Progenitor cell of endocrine pancreas (in vitro differentiated cells): ENCODE measurements at places on chromosomes 6 and 20. TPM values are rescaled to one million over a fixed set of nuclear protein-coding genes. Genes with fewer than 3 reads are reported as not detected.

Gene ZNF311
- 0.91 and 1.4 TPM in 2 replicates for total RNA-seq

Gene ABHD12
- total RNA-seq = 51.3 and 54.9 TPM in 2 replicates

Gene VSX1
- not detected in 2 replicates for total RNA-seq

Gene PEDS1
- 26.0 and 31.0 TPM in 2 replicates for total RNA-seq

Gene PRL
- not detected in 2 replicates for total RNA-seq

Gene ZFP57
- total RNA-seq = 0.14 TPM in 1 of 2 replicates, not detected in the other

- no peaks in the 10 kb centered on the region for H3K27me3 ChIP-seq
- no peak overlapping the region for H3K4me3 ChIP-seq
- no peak for DNase-seq
- H3K36me3 ChIP-seq = no peaks in the 10 kb centered on the region
- H3K4me1 ChIP-seq = peaks cover 7% of the 10 kb centered on the region
Measured at GRCh38 chr6:17125407-17125806, 23.6 kb downstream of the STMND1 start.

- H3K36me3 ChIP-seq = no peaks in the 10 kb centered on the region
- DNase-seq = no peak
- no peak overlapping the region for H3K4me3 ChIP-seq
- H3K27me3 ChIP-seq = no peaks in the 10 kb centered on the region
Measured at GRCh38 chr6:139779988-139780774, 405.7 kb upstream of the CITED2 start.

- H3K27ac ChIP-seq = no peak overlapping the region
- peaks cover 12% of the 10 kb centered on the region for H3K4me1 ChIP-seq
- peaks cover 9% of the 10 kb centered on the region for H3K27me3 ChIP-seq
Measured at GRCh38 chr6:154606457-154606856, 96.0 kb upstream of the CNKSR3 start.

DNA sequence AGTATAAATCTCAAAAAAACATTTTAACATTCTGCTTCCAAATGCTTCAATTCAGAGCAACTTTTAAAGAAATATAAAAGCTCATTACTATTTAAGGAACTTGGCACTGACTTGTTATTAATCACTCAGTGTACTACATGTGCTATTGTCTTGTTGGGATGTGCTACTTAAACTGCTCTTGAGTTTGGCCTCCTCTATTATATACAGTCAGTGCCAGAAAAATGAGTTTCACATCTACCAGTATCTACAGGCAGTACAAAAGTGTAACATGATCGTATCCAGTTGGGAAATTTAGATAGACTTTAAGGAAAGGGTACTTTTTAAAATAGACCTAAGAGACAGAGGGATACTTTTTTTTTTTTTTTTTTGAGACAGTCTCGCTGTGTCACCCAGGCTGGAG is 627.3 kb upstream of the SLC35B3 start:
- H3K27me3 ChIP-seq = no peaks in the 10 kb centered on the region

DNA sequence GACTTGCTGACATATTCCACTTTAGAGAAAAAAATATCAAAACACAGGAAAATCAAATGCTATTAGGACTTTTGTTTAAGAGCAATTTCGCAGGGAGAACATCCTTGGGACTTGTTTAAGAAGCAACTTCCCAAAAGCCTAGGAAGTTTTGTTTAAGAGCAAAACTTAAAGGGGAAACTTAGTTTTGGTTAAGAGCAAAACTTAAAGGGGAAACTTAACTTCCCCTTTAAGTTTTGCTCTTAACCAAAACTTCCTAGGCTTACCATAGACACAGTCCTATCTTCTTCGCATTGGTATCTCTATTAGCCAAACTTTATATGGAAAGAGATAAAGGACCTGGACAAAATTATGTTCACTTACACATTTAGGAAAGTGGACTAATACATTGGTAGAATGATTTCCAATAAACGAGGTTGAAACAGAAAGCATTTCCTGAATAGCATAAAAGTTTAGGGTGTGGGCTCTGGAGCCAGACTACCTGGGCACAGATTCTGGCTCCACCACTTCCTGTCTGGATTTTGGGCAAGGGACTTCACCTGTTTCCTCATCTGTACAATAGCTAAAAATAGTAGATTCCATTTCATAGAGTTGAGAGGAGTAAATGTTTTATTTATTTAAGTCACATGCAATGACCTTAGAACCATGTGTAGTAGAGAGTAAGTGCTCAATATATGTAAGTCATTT is 15.7 kb downstream of the PAQR8 start:
- DNase-seq = no peak
- no peak overlapping the region for H3K4me3 ChIP-seq
- H3K4me1 ChIP-seq = peaks cover 7% of the 10 kb centered on the region
- no peaks in the 10 kb centered on the region for H3K27me3 ChIP-seq

GRCh38 chr6:106005013-106005412 is 81.1 kb upstream of the PRDM1 start:
- no peak overlapping the region for H3K4me3 ChIP-seq
- peaks cover 2% of the 10 kb centered on the region for H3K36me3 ChIP-seq
- DNase-seq = no peak
- peaks cover 11% of the 10 kb centered on the region for H3K27me3 ChIP-seq

DNA sequence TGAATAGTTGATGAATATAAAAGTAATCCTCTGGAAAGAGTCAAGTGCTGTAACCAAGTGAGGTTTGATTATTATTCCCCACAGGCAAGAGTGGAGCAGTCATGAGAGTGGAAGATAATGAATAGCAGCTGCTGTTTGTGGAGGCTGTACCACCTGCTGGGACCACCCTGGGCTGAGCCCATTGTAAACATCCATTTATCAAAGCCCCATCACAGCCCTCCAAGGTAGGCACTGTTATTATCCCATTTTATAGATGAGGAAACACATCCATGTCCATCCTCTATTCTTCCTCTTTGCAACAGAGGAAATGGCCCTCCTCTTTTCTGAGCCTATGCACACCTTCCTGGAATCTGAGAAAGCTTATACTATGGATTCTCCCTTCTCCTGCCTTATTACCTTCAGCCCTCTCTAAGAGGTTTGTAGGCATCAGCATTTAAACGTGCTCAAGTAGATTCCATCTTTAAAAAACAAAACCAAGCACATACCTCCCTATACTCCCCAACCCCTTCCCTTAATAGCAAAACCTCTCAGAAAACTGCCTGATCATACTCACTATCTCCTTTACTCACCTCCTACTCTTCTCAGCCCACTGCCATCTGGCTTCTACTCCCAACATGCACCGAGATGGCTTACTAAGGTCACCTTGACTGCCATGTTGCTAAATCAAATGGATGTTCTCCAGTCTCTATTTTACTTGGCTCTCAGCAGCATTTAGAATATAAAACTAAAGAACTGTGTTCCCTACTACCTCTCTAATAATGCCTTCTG is 37.1 kb downstream of the CDH22 start:
- DNase-seq = no peak
- H3K27ac ChIP-seq = no peak overlapping the region
- no peak overlapping the region for H3K4me3 ChIP-seq
- no peaks in the 10 kb centered on the region for H3K4me1 ChIP-seq

DNA sequence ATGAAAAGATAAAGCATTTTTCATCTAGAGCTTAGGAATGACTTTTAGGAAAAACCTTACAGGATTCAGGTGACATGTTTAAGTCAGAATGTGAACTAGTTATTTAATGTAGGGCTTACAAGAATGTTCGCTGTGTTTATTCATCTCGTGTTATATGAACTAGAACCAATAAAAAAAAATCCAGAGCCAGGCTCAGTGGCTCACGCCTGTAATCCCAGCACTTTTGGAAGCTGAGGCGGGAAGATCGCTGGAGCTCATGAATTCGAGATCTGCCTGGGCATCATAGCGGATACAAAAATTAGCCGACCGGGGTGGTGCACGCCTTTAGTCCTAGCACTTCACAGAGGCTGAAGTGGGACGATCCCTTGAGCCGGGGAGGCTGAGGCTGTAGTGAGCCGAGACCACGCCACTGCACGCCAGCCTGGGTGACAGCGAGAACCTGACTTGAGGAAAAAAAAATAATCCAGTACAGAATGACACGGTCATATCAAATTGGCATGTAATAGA is 46.3 kb downstream of the OR2B2 start:
- H3K36me3 ChIP-seq = peaks cover 10% of the 10 kb centered on the region
- DNase-seq = no peak
- no peaks in the 10 kb centered on the region for H3K27me3 ChIP-seq
- H3K4me3 ChIP-seq = peak overlapping the region; percentile 82

GRCh38 chr6:30612687-30613248 is 4.3 kb downstream of the PPP1R10 start:
- H3K36me3 ChIP-seq = peaks cover 36% of the 10 kb centered on the region
- peaks cover 30% of the 10 kb centered on the region for H3K4me1 ChIP-seq
- H3K27ac ChIP-seq = peak overlapping the region; percentile 65
- peak overlapping the region; percentile 12 for H3K4me3 ChIP-seq
- DNase-seq = no peak

DNA sequence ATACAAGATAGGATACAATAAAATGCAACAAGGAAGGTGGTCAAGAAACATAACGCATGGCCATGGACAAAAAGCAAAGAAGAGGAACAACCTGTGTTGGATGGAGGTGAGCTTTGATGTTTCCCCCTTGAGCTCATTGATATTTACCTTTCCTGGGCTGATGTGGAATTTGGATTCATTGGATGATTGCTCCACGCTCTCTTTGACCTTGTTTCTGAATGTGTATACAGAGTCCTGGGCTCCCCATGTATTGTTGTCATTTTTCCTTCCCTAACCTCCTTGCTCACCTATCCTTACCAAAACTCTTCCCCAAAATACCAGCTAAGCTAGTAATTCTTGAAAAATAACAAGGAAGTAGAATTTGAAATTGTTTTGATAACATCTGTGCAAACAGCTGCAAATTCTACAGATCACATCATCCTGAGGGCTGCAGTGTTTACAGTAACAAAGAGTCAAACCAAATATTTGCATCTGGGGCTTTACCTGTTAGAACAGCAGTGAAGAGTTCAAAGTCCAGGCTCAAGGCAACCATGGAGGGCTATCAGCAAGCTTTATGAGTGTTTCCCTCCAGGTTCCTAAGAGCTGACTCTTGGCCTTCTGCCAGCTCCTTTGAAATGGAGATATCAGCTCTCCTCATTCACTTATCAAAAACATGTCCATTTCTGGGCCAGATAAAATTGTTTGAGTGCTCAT is 214.3 kb upstream of the MARCKS start:
- H3K27me3 ChIP-seq = no peaks in the 10 kb centered on the region
- H3K4me1 ChIP-seq = peaks cover 36% of the 10 kb centered on the region
- H3K27ac ChIP-seq = peak overlapping the region; percentile 92
- peak overlapping the region; percentile 32 for H3K4me3 ChIP-seq

- H3K27ac ChIP-seq = no peak overlapping the region
- no peak for DNase-seq
- no peak overlapping the region for H3K4me3 ChIP-seq
- no peaks in the 10 kb centered on the region for H3K36me3 ChIP-seq
- H3K27me3 ChIP-seq = peaks cover 9% of the 10 kb centered on the region
Measured at GRCh38 chr6:105839266-105839665, 246.9 kb upstream of the PRDM1 start.

GRCh38 chr20:21456207-21456606 is 57.7 kb downstream of the NKX2-2 start:
- H3K4me3 ChIP-seq = no peak overlapping the region
- no peaks in the 10 kb centered on the region for H3K36me3 ChIP-seq
- no peaks in the 10 kb centered on the region for H3K4me1 ChIP-seq
- DNase-seq = no peak

DNA sequence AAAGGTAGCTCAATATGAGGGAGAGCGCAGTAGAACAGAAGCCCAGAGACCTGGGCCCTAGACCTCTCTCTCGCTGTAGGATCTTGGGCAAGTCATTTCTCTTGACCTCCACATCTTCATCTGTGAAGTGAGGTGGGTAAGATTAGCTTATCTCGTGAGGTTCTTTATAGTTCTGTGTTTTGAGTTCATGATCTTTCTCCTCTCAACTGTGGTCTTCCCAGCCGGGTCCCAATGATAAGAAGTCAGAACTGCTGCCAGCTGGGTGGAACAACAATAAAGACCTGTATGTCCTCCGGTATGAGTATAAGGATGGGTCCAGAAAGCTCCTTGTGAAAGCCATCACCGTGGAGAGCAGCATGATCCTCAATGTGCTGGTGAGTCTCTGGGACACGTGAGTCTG is 6.9 kb downstream of the PSMF1 start:
- no peak for DNase-seq
- H3K27ac ChIP-seq = no peak overlapping the region

DNA sequence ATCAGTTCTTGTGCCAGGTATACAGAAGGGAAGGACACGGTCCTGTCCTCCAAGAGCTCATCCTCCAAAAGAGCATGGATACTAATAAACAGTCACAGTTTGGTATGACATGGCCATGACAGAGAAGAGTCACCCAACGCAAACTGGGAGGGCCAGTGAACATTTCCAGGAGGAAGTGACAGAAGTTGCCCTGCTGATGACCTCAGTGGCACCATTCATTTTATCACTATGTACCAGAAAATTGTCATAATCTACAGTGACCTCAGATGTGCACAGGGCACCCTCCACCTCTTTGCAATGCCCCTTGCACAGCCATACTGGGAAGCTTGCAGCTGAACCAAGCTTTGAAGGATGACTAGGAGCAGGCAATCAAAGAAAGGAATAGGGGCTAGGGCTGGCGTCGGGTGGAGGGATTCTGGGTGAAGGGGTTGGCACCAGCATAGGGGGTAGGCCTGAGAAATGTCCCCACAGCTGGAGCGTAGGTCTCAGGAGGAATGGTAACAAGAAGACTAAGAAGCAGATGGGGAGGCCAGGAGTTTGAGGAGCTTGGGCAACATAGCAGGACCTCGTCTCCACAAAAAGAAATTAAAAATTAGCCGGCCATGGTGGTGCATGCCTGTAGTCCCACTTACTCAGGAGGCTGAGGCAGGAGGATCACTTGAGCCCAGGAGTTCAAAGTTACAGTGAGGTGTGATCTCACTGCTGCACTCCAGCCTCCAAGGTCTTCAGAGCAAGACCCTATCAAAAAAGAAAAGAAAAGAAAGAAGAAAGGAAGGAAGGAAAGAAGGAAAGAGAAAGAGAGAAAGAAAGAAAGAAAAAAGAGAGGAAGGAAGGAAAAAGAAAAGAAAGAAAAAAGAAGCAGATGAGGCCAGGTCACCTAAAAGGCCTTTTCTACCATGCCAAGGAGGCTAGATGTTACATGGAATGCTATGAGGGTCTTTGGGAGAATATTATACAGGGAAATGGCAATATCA is 65.3 kb upstream of the SNX9 start:
- peaks cover 4% of the 10 kb centered on the region for H3K4me1 ChIP-seq
- no peak overlapping the region for H3K4me3 ChIP-seq
- H3K27ac ChIP-seq = no peak overlapping the region
- peaks cover 21% of the 10 kb centered on the region for H3K27me3 ChIP-seq
- DNase-seq = no peak

DNA sequence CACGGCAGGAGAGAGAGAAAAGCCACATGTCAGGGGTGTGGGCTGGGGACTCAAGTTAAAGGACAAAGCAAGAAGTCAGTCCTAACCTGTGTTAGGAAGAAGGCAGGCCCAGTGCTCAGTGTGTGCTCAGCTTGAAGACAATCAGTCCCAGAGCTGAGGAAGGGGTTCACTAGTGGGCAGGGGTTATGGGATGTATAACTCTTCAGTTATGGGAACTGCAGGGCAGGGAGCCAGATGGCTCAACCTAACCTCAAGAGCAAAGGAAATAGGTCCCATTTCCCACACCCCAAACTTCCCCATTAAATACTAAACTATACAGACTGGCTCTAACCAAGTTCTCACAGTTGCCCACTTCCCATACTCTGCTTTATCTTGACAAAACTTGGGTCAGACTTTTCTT is 7.4 kb upstream of the SSTR4 start:
- no peak for DNase-seq
- H3K27ac ChIP-seq = no peak overlapping the region
- H3K27me3 ChIP-seq = peaks cover 27% of the 10 kb centered on the region
- H3K36me3 ChIP-seq = no peaks in the 10 kb centered on the region
- H3K4me3 ChIP-seq = no peak overlapping the region
- peaks cover 24% of the 10 kb centered on the region for H3K4me1 ChIP-seq
